ENCODE measurements at places on chromosomes 1 and 21.
A peak's percentile ranks its signal among the peaks of the same experiment; 100 is the strongest.

- DNase-seq = no peak
Measured at GRCh38 chr1:203152158-203153034, 23.2 kb downstream of the MYBPH start.

DNA sequence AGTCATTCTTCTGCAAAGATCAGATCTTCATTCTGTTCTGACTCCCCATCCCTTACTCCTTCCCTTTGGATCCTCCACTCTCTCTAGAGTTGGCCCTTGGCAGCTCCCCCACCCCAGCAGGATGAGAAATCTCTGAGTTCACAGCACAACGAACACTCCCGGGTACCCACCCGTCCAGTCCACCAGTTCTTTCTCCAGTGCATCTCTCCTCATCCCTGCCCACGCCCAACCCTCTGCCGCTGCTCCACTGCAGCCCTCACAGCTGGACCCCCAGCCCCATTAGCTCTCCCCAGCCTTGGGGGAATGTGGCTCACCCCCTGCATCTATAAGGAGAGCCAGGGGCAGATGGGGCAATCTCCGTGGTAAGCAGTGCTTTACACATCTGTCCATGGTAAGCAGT is 125.7 kb downstream of the MATN1 start:
- DNase-seq = no peak

DNA sequence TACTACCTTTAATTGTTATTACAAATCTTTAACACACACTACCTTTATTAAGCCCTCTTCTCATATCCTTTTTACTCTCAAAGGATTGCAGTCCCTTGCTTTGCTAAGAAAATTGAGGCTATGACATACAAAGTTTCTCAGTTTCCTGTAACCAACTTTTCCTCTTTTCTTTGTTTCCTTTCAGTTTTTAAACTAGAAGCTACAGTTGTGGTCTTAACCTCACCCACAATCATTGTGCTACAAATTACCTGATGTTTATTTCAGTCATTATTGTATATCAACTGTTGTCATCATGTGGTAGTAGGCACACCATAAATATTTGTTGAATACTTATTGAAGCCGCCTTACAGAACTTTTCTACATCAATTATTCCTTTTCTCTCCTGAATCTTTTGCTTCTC is 51.8 kb downstream of the SLAMF6 start:
- DNase-seq = no peak

- DNase-seq = no peak
Measured at GRCh38 chr1:44501047-44501890, 96.2 kb downstream of the RNF220 start.

GRCh38 chr1:32767156-32767555 is 50.0 kb downstream of the YARS1 start:
- no peak for DNase-seq

- DNase-seq = no peak
Measured at GRCh38 chr1:22636353-22636752, at the start of gene C1QA. Gene C1QA, plus strand, starts transcription at chr1:22636628. Its CDS starts 989 bp downstream, at chr1:22637617.

DNA sequence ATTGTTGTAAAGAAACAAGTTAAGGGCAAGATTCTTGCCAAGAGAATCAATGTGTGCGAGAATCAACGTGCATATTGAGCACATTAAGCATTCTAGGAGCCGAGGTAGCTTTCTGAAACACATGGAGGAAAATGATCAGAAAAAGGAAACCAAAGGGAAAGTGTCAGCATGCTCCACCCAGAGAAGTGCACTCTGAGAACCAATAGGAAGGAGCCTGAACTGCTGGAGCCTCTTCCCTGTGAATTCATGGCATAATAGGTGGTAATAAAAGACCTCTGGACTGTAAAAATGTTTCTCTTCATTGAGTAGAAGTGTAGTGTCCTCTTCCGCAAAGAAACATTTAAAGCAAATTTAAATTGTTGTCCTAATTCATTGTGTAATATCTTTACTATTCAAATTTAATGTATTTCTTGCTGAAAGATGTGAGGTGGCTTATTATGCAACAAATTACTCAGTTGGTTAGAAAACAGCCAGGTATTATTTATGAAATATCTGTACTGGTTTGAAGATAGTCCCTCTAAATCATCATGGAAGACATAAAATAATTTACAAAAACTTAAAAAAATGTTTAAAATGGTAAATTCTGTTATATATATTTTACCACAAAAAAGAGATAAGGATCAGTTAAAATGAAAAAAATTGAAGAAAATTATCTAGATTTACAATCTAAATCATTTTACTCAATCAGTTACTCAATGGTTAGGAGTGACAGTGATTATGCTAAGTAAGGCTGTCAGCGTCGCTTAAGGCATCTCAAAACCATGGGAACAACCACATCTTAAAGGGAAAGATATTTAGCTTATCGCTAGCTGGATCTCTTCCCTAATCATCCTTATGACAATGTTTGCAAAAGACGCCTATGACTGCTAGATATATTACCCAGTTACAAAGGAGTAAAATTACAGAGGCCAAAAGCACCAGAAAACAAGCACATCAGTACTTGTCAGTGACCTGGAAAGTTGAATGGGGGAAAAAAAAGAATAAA is 31.3 kb downstream of the NVL start:
- DNase-seq = no peak

GRCh38 chr1:235954306-235955283 is 87.9 kb upstream of the LYST start:
- DNase-seq = no peak

- DNase-seq = no peak
Measured at GRCh38 chr21:41302976-41303375, 13.6 kb upstream of the FAM3B start.

GRCh38 chr1:33094971-33095604 is 14.1 kb downstream of the AZIN2 start:
- DNase-seq = peak; percentile 76

DNA sequence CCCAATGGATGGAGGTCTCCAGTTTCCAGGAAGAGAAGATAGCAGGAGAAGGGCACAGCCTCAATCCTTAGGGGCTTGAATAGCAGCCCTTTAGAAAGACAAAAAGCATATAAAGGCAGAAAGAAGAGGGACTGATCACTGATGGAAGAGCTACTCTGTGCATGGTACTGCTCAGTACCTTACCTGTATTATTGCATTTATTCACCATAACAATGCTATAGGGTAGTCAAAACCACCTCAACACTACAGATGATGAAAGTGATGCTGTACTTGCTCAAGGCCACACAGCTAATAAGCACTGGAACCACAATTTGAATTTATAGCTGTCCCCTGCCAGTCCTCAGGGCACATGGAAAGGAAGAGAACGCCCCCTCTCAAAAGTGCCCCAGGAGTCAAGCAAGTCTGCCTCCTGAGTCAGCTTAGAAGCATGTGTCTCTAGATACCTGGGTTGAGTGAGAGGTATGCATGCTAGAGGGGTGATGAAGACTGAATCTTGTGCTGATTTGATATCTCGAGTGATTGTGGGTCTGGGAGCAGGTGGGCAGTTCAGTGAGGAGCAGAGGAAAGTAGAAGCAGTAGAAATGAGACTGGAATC is 13.6 kb downstream of the DDAH1 start:
- DNase-seq = no peak

- DNase-seq = no peak
Measured at GRCh38 chr1:17834561-17835100, 79.5 kb downstream of the ACTL8 start.

GRCh38 chr21:23699402-23699801 is 1907.9 kb downstream of the MRPL39 start:
- no peak for DNase-seq

- DNase-seq = no peak
Measured at GRCh38 chr1:14769486-14770274, 171.2 kb downstream of the KAZN start.

DNA sequence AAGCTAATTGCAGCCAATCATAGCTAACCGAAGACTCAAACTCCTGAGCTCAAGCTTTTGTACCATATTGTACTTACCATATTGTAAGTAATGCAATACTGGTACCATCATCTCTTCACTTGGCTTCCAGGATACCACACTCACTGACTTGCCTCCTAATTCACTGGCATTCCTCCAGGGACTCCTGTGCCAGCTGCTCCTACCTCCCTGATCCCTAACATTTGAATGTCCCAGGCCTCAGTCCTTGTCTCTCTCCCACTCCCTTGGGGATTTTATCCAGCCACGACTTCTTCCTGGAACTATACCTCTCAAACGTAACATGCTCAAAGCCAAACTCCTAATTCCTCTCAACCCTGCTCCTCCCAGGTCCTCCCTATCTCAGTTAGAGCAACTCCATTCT is 33.8 kb downstream of the USP48 start:
- DNase-seq = no peak

DNA sequence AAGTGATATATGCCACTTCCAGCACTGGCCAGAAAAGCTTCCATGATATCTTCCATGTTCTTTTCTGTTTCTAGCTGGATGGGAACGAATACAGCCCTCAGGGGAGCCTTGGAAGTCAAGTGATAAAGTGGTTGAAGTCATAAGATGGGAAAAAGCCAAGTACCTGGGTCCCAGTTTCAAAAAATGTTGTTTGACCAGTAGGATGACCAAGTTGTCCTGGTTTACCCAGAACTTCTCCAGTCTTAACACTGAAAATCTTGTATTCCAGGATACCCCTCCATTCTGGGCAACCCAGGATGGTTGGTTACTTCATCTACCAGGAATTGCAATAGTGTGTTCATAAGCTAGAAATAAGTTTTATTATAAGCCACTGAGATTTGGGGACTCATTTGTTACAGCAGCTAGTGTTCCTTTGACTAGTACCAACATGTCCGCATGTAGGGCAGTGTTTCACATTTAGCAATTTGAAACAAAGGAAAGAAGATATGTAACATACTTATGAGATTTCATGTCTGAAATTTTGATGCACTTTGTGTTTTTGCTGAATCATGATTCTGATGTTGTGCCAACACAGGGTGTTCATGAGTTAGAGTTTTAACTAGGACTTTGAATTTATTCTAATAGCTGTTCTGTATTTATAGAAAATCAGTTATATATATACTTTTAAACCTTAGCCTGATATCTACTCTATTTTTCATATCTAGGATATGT is 139.9 kb downstream of the TPR start:
- DNase-seq = no peak

GRCh38 chr1:48016515-48016914 is 19.3 kb upstream of the TRABD2B start:
- DNase-seq = no peak

- DNase-seq = peak; percentile 96
Measured at GRCh38 chr1:54302951-54303843, 103.0 kb downstream of the SSBP3 start.

- no peak for DNase-seq
Measured at GRCh38 chr1:60904099-60904851, 178.1 kb upstream of the NFIA start.

- DNase-seq = no peak
Measured at GRCh38 chr1:65872301-65872700, 79.6 kb downstream of the PDE4B start.

DNA sequence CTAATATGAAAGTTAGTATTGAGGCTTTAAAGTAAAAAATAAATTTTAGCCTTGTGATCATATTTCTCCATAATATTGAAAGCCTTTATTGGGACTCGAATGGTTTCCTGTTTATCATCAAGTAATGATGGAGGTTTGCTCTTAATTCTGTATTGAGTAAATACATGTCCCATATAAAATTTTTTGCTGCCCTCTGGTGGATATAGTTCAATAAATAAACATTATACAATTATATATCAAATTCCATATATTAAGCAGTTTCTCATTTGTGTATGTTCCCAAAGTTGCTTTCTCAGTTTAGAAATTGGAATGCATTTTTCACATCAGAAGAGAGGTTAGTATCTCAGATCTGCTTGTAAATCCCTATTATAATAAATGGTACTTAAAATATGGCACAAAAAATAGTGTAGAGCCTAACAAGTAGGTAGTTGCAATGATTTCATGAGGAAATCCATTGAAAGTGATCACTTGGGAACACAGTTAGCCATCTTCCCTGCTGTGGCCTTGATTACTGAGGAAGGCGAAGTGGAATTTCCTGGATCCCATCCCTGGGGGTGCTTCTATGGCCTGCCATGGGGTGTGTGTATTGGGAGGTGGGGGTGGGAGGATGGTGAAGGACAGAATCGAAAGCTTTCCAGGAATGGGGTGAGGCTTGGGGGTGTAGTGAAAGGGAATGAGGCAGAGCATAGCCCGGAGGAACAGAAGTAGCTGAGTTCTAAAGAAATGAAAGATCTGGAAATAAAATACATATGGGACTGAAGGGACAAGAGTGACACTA is 84.1 kb upstream of the C21orf91 start:
- DNase-seq = peak; percentile 7

DNA sequence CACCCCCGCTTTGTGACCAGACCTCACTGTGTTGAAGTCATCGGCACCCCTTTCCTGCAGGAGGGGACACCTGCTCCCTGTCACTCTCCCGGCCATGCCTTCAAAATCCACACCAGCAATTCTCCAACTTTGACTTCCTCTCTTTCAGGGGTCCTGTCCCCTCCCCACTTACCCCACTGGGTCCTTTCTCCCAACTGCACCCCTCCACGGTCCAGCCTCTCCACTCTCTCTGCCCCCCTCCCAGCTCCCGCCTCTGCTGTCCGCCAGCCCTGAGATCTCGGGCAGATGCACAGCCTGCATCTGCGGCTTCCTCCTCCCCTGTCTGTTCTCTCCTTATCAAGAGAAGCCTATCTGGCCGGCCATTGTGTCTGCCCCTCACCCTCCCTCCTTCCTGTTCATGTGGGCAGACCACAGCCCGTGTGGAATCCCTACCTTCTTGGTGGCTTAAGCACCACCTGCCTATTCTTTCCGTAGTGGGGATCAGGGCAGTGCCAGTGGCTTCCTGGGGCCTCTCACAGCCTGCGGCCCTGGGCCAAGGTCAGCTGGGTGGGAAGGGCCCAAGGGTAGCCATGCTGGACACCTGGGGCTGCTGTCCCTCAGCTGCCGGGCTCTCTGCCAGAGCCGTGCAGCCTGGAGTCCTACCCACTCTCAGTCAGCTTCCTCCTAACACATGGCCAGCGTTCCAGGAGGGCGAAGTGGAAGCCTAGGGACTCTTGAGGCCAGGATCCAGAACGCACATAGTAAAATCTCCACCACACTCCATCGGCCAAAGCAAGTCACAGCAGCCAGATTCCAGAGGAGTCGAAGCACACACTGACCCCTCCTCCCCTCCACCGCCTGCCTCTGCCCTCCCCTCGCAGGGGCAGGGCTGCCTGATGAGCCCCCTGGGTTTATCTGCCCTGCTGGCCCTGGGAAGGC is 5.1 kb upstream of the HES4 start:
- no peak for DNase-seq

- no peak for DNase-seq
Measured at GRCh38 chr1:164771041-164771618, 212.1 kb downstream of the PBX1 start.

GRCh38 chr1:98331718-98332311 is 329.7 kb upstream of the SNX7 start:
- no peak for DNase-seq

- no peak for DNase-seq
Measured at GRCh38 chr1:206101351-206102045, 15.7 kb downstream of the AVPR1B start.

- no peak for DNase-seq
Measured at GRCh38 chr1:213375002-213375401, 324.0 kb downstream of the RPS6KC1 start.
